Non-pigmented ciliary epithelial cell (primary cell): ENCODE measurements at places on chromosomes 2 and 18.

DNA sequence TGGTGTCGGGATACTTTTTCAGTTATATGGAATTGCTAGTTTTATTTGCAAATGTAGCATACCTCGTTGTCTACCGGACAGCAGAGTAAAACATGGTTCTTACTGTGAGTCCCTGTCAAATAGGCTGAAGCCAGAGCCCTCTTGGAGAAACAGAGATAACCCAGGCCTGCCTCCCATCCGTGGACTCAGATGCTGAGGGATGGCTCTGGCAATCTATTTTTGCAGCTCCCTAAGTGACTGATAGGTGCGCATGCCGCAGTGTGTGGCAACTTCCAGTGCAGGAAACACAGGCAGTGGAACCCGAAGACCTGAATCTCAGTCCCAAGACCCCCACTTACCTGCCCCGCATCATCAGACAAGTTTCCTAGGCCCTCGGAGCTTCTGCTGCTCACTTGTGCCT, 33.6 kb downstream of the STEAP3 start:
- no peak for DNase-seq

- DNase-seq: no peak
Measured at GRCh38 chr2:8421658-8422449, 260.0 kb upstream of the ID2 start.

- no peak for DNase-seq
Measured at GRCh38 chr18:67047334-67047733, 443.4 kb upstream of the CDH19 start.

- no peak for DNase-seq
Measured at GRCh38 chr2:48395658-48396057, 134.3 kb upstream of the STON1 start.

DNA sequence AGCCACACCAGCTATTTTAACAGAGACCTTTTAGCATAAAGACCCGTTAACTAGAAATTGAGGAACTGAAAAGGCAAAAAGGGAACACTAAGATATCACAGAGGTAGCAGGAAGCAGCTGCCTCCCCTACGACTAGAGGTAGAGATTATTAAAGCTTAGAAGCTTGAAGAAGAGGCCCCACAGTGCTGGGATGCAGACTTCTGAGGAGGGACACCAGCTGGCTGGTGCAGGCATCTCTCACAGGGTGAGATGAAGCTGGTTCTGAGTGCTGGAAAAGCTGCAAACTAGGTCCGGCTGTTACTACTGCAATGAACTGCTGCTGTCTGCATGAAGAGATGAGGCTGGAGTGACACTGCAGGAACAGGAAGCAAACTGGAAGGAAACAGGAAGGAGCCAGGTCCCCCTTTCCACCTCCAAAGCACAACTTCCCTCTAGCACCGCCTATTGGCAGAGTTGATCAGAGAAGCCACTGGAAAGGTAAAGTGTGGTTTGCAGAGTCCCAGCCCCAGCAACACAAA, 61.2 kb upstream of the MRPS9 start:
- DNase-seq: no peak

DNA sequence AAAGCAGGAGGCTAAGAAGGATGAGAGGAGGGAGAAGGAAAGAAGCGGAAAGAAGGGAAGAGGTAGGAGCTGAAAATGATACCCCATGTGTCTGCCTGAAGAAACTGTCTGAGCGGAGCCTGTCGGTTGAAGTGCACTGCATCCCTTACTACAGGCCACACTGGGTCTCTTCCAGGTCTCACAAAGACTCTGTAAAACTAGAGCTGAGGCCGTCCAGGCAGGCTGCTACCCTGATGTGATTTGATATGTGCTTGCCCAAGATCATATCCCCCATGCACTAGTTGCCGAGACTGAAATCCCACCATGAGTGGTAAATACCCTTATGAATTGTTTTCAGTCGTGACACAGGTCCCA, 134.4 kb downstream of the MAIP1 start:
- no peak for DNase-seq

DNA sequence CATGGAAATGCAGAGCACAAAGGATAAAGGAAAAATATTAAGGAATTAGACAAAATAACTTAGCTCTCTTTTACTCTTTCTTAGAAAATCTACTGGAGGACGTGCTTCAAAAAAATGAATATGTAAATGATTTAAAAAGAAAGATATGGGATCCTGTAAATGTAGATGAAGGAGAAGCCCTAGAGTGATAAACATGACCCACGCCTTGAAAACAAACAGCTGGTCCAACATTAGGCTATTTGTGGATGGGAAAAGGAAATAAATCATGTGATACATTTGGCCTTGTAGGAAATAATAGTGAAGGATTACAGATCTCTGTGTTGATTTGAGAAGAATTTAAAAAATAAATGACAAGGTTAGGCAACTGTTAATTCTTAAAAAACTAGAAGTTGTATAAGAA, 492.1 kb upstream of the SLC39A10 start:
- DNase-seq: no peak

DNA sequence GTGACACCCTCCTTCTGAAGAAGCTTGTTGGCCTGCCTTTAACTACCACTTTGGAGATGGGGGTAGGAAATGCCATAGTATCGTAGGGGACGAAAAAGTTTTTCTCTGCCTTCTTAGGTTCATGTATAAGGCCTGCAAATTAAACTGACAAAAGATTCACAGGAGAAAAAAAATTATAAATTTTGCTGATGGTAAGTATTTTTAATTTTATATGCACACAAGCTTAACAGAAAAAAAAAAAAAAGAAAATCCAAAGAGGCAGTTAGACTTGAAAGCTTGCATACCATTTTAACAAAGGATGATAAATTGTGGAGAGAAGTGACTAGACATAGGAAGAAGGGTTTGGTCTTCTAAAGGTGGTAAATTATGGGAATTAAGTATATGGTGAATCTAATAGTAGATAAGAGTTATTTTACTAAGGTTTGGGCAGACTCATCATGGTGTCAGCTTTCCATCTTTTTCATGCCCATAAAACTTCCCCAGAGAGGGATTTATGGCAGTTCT, 62.5 kb upstream of the B3GNT2 start:
- no peak for DNase-seq

- peak; percentile 35 for DNase-seq
Measured at GRCh38 chr18:74251297-74252038, 40.3 kb downstream of the CYB5A start.

- no peak for DNase-seq
Measured at GRCh38 chr2:120763931-120764330, 28.3 kb downstream of the GLI2 start.

DNA sequence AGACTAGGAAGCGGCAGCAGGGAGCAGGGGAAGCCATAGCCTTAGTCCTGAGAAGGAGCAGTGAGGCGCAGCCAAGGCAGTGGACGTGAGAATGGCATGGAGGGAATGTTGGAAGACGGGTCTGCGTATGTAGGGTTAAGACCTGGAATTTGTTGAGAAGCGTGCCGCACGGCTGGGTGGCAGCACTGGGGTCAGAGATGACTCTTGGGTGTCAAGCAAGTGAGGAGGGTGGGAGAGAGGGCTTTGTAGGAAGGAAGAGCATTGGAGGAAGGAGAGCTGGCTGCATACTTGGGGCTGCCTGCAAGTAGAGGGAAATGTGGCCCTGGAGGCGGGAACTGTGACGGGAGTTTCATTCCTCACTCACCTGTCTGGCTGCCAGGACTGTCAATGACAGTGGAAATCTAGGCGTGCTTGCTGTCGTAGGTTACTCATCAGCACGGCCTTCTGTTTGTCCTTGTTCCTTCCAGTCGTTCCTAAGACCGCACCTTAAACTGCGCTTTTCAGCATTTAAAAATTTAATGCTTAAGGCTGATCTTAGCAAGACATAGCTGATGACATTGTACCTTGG, 108.0 kb downstream of the ITGB1BP1 start:
- DNase-seq: no peak

DNA sequence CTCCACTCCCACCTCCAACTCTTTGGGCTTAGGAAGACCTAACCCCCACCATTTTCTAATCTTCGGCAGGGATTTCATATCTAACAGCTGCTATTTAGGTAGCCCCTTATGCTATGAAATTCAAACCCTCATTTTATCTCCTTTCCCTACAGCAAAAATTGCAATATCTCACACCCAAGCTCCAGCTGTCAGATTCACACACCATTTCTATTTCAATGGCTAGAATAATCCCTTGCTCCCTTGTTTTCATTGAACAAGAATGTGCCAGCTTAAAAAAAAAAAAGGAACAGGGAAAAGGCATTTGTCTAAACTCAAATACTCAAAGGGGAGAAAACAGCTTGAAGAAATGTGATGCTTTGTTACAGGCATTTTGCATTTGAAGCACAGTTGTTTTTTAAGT, 850.6 kb upstream of the ACVR2A start:
- no peak for DNase-seq

DNA sequence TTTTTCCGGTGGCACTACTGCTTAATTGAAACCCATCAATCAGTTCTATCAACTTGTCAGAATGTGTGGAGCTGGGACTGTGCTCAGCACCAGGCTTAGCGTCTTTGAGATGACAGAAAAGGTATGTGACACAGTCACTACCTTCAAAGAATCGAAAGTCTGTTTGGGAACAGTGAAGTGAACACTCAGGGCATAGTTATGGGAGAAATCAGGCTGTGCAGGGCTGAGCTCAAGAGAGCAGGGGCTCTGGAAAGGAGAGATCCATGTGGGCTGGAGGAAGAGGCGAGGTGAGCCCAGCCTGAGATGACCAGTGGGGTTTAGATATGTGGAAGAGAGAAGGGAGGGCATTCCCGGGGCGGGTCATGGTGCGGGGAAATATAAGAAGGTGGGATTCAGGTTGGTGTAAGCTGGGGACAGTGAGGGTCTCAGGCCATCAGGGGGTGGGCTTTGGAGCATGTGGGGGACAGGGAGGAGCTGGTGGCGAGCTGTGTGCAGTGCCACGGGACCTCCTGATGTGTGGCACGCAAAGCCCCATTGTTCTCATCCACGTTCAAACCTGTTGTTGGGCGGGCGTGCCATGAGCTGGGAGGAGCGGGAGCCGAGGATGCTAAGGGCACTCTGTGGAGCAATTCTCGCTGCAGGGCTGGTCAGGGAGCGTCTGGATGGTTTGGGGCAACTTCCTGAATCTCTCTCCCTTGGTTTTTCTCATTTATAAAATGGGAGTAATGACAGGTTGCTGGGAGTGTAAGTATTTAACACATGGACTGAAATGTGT, 72.5 kb downstream of the VAPA start:
- no peak for DNase-seq

- DNase-seq: no peak
Measured at GRCh38 chr2:28074137-28074536, 183.6 kb downstream of the BABAM2 start.

- DNase-seq: no peak
Measured at GRCh38 chr2:216082117-216082711, 495 bp downstream of the TMEM169 start.

DNA sequence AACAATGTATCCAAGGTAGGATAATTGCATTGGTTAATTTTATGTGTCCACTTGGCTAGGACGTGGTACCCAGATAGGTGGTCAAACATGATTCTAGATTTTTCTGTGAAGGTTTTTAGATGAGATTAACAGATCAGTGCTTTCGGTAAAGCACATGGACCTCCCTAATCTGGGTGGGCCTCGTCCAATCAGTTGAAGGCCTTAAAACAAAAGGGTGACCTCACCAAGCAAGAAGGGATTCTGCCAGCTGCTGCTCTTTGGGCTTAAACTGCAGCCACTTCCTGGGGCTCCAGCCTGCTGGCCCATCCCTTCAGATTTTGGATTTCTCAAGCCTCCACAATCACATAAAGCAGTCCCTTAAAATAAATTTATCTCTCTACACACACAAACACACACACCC, 226.1 kb upstream of the TPO start:
- no peak for DNase-seq

GRCh38 chr2:70954886-70955285, 19.2 kb downstream of the ATP6V1B1 start:
- DNase-seq: no peak

GRCh38 chr2:47062681-47063537, 92.2 kb downstream of the STPG4 start:
- DNase-seq: no peak
